Vagina (tissue), 2 donors: ENCODE measurements at places on chromosomes 16 and 17.

GRCh38 chr16:2467528-2468232 is 3.4 kb upstream of the NTN3 start:
- DNase-seq = no peak

GRCh38 chr17:49361129-49361901 is 735 bp downstream of the ZNF652 start:
- no peak for DNase-seq

GRCh38 chr16:56828647-56829046 is 36.4 kb upstream of the SLC12A3 start:
- no peak for DNase-seq

- no peak for DNase-seq
Measured at GRCh38 chr17:57305908-57306504, 49.7 kb downstream of the MSI2 start.

DNA sequence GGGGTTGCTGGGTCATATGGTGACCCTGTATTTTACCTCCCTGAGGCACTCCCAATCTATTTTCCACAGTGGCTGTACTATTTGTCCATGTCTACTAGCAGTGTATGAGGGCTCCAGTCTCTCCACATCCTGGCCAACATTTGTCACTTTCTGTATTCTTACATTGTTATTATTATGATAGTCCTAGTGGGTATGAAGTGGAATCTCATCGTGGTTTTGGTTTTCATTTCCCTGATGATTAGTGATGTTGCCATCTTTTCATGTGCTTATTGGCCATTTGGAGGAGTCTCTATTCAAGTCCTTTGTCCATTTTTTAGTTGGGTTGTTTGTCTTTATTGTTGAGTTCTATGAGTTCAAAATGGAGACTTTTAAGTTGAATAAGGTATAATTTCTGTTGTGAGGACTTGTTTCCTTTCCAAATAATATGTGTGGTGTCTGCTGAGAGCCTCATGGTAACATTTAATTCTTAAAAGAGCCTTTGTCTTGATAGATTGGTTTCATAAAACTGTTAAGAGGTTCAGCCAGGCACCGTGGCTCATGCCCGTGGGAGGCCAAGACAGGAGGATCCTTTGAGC is 108.2 kb downstream of the RPTOR start:
- DNase-seq = no peak

DNA sequence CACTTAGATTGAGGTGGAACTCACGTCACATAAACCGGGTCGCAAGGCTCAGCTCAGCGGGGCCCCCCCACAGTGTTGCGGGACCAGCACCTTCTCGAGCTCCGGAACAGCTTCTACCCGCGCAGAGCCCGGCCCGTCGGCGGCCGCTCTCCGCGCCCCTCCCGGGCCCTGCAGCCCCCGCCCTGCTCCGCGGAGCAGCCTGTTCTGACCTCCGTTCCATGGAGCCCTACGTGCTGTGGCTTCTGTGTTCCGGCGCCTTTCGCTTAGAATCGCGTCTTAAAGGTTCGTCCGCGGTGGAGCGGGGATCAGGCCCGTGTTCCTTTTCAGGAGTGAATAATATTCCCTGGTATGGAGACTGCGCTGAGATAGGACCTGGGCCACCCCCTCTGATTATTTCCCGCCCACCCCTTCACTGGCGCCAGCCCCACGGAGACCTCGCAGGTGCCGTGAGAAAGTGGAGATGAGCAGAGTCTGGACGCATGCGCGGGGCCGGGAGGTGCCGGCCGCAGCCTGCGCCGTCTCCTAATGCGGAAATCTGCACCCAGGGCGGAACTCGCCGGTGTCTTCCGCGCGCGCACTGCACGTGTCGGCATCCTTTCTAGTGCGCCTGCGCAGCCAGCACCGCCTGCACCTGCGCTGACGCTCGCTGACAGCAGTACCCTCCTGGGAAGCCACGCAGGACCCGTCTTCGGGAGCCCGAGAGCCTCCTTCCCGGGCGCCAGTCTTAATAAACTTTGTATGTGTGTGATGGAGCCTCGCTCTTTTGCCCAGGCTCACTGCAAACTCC is 30.9 kb downstream of the ZNF778 start:
- no peak for DNase-seq

DNA sequence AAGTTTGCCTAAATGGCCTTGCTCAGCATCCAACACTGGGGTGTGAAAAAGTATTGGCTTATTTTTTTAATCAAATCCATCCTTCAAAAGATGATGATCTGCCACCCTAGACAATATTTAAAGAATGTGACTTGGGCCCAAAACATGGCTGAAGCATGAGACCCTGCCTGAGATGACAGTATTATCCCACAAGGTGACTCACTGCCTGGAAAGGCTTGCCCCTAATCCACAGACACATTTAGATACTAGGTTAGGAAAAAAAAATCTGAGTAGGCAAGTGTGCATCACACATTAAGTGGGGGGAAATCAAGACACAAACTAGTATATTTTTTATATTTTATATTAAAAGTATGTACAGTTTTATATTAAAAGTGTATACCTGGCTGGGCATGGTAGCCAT is 38.4 kb downstream of the TOM1L2 start:
- no peak for DNase-seq

DNA sequence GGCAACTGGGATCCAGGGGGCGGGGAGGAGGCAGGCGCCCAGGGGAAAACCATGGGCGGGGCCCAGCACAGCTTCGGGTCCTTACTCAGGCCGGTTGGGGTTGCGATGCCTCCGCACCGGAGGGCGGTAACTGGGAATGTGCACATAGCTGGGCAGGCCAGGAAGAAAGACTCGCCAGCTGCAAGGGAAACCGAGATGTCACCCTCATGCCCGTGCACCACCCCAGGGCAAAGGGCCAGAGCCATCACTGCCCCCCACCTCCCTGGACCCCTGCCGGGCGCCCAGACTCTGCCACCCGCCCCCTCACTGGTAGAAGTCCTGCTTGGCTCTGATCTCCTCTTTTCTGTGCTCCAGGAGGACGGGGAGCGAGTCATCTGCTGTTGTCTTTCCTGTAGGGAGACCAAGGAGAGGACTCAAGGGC is 6.7 kb downstream of the ALOX12B start:
- DNase-seq = no peak

- no peak for DNase-seq
Measured at GRCh38 chr17:79272666-79273219, 198.1 kb downstream of the ENGASE start.

GRCh38 chr17:12549499-12550041 is 116.1 kb upstream of the MYOCD start:
- no peak for DNase-seq

DNA sequence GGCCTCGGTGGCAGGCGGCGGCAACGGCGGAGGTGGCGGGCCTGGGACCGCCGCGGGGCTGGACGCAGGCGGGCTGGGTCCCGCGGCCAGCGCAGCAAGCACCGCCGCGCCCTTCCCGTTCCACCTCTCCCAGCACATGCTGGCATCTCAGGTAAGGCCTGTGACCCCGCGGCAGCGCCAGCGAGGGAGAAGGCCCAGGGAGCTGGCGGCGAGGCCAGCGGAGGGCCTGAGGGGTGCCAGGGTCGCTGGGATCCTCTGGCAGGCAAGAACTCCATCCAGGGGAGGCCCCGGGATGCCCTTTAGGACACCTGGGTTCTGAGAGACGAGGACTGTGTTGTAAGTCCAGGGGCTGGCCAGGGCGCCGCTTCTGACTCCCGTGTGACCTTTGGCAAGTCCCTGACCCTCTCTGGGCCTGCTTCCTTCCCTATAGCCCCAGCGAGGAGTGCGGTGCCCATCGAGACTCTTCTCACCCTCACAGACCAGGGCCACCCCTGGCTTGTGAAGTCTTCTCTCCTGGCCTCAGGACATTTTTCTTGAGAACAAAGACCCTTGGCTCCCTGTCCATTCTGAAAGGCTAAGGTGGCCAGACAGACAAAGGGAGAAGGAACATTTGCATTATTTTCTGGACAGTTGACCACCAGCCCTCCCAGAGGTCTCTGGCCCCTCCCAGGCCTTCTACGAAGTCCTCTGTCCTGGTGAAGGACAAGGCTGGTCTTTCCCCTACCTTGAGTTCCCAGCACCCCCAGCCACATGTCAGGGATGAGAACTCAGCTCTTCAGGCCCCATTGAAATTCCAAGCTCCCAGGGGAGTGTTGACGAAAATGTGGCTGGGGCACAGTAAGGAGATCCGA is 6.3 kb downstream of the TBX2 start:
- no peak for DNase-seq

GRCh38 chr16:23520500-23520899 is 10.2 kb upstream of the GGA2 start:
- no peak for DNase-seq

- DNase-seq = no peak
Measured at GRCh38 chr16:89268987-89269735, 51.7 kb downstream of the ZNF778 start.

DNA sequence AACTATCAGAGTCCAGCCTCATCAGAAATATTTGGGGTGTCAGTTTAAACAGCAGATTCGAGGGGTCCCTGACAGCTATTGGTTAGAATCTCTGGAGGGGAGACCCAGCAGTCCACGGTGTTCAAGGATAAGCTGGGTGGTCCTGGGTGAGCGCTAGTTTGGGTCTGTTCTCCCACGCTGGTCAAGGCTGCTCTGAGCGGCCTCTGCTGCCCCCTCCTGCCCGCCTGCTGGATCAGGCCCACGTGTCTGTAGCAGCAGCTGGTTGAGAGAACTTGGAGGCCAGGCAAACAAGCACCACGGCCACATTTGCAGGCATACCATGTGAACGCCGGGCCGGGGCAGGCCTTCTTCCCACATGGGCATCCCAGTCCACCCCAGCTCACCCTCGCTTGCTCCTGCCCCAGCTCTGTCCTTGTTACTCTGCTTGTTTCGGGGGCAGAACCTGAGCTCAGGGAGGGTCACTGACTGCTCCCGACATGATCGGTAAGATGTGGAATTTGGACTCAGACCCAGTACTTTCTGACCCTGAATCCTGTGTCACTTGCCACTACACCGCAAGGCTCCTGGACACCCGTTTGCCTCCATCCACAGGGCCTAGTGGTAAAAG is 7.4 kb downstream of the FOXF1 start:
- DNase-seq = no peak

- DNase-seq = no peak
Measured at GRCh38 chr17:56536766-56537165, 56.7 kb upstream of the NOG start.

- DNase-seq = no peak
Measured at GRCh38 chr16:79278506-79278905, 322.0 kb downstream of the MAF start.

DNA sequence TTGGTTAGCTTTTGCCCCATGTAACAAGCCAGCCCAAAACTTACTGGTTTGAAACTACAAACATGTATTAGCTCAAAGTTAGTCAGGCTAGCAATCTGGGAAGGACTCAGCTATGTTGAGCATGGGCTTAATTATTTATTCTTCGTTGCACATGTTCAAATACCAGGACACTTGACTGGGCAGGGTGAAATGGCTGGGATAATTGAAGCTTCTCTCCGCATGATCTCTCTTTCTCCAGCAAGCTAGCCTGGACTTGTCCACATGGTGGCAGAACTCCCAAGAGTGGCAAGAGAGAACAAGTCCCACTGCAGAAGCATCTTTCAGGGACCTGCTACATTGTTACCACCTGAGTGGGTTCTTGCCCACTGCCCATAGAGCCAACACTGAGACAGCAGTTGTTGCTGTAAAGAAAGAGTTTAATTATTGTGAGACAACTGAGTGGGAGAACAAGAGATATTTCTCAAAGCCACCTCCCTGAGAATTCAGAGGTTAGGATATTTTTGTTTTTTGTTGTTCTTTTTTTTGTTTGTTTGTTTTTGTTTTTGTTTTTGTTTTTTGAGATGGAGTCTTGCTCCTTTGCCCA is 16.8 kb upstream of the ATF7IP2 start:
- DNase-seq = no peak

DNA sequence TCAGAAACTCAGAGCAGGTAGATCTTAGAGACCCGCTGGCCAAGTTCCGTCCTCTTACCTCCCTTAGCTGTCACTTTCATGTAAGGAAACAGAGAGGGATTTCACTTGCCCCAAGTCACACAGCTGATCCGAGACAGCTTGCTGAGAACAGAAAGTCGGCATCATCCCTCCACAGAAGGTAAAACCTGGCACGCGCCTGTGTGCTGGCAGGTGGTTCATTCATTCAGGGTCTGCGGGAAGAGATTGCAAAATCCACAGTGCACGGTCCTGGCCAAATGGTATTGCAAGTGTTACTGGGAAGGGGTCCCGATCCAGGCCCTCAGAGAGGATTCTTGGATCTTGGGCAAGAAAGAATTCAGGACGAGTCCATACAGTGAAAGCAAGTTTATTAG is 139.4 kb upstream of the RPH3AL start:
- no peak for DNase-seq

DNA sequence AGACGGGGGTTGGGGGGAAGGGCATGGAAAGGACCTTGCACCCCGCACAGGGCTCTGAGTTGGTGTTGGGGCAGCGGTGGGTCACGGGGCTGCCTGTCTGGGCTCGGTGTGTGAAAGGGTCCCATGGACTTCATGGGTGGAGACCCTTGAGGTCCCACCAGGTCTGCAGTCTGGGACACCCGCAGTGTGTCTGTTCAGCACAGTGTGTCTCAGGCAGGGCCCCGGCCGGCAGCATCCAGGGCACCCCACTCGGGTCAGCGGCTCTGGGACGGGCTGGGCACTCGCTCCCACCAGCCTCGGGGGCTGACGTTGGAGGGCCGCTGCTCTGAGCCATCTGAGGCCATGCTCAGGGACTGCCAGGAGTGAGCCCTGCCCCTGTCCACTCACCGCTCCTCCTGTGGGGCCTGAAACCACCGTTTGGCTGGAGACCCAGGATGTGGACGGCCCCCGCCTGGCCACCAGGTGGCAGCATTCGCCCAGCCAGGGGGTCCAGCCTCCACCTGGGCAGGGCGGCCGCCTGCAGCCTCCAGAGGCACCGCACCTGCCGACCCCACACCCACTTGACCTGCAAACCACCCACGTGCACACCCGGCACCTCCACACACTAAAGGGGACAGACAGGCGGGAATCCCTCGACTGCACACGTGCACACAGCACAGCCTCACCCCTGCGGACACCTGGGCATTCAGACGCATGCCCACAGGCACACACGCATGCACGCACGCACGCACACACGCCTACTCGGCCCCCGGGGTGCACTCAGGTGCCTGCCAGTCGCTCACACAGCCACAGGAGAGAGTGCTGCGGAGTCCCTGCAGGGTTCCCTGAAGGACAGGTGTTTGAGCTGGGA is 10.1 kb upstream of the ZFPM1 start:
- DNase-seq = no peak

DNA sequence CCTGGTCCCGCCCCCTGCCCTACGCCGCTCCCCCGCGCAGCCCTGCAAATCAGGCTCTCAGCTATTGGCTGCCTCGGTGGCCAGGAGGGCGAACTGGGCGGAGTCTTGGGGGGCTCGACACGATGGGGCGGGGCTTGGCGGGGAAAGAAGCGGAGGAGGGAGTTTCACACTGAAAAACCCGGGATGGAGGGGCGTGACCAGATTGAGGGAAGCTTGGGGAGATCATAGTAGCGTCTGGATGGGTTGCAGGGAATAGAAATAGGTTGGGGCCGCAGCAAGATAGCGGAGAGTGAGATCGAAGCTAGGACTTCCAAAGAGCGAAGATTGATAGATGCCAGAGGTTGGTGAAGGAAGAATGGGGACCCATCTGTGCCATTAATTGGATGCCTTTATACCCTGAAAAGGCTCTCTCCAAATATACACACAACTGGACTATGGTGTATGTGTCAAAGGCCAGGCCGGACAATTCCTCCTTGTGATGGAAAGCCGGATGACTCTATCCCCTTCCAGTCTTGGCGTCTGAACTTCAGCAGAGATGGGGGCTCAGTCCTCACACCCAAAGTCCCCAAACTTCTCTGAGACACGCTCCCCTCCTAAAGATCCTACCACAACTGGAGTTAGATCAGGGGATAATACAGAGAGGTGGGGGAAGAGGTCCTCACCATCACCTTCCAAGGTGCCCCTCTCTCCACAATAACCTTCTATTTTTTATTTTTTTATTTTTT is 376 bp upstream of the STAC2 start:
- DNase-seq = no peak
